ENCODE measurements at places on chromosomes 1 and 21. TPM values are rescaled to one million over a fixed set of nuclear protein-coding genes. Genes with fewer than 3 reads are reported as not detected.

DNA sequence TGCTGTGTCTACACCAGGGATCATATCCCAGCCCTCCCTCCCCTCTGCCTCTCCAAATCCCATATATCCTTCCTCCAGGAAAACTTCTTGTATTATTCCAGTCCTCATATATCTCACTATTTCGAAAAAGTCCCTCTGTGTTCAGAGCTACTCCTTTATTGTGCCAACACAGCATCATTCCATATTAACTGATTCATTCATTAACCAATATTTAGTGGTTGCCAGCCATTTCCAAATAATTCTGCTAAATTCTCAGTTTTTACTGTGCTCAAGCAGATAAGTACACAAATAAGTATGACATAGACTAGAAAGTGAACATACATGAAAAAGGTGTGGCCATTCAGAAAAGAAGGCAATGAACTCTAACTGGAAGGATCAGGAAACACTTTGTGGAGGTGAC lies 241.6 kb upstream of the DUSP10 start:
- no peak for DNase-seq

Gene OR2L13
- 0.16 TPM for polyA plus RNA-seq

Gene NR5A2
- polyA plus RNA-seq = 16.1 TPM

DNA sequence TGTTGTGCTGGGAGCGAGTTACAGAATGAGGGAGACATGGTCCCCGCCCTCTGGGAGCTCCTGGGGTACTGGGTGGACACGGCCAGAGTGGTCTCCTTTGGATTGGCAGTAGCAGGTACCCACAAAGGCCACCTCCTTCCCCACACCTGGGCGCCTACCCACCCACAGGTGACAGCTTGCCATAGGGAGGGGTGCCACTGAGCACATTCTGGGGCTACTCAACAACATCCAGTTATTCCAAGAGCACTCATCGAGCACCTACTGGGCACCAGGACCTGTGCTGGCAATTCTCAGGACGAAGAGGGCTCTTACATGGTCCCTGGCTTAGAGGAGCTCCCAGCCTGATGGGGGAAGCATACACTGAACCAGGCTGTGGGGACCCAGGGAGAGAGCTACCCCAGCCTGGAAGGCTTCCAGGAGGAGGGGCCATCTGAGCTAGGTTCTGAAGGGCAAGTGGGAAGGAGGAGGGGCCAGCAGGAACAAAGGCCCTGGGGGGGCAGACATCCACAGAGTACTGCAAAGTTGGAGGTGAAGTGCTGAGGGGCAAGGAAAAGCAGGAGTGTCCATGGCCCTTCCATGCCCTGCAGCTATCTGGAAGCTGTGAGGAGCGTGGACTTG lies 22.0 kb downstream of the MRPL37 start:
- DNase-seq = no peak

- DNase-seq = no peak
Observed at GRCh38 chr1:206679738-206680211, 4.9 kb upstream of the MAPKAPK2 start.
